GDM1 (cell line): ENCODE measurements at places on chromosomes 3 and 15.
A peak's percentile ranks its signal among the peaks of the same experiment; 100 is the strongest.

- no peak for DNase-seq
These were observed 10.0 kb upstream of the SEMA3B start for GRCh38 chr3:50258979-50259378.

DNA sequence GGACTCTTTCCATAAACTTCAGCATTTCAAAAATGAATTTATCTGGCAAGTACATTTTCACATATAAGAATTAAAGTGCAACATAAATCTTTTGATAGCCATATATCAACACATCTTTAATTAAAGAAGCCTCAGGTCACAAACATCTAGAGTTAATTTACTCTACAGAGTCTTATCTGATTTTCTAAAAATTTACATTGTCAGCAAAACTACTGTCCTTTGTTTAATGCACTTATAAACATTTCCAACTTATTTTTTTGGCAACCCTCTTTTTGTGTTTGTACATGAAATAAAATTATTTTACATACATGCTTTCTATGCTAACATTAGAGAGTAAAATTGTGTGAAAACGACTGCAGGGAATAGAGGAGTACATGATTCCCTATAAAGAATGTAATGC is 416.8 kb upstream of the ARL6 start:
- no peak for DNase-seq

- no peak for DNase-seq
These were observed 53.7 kb downstream of the GALK2 start for GRCh38 chr15:49223536-49224274.

DNA sequence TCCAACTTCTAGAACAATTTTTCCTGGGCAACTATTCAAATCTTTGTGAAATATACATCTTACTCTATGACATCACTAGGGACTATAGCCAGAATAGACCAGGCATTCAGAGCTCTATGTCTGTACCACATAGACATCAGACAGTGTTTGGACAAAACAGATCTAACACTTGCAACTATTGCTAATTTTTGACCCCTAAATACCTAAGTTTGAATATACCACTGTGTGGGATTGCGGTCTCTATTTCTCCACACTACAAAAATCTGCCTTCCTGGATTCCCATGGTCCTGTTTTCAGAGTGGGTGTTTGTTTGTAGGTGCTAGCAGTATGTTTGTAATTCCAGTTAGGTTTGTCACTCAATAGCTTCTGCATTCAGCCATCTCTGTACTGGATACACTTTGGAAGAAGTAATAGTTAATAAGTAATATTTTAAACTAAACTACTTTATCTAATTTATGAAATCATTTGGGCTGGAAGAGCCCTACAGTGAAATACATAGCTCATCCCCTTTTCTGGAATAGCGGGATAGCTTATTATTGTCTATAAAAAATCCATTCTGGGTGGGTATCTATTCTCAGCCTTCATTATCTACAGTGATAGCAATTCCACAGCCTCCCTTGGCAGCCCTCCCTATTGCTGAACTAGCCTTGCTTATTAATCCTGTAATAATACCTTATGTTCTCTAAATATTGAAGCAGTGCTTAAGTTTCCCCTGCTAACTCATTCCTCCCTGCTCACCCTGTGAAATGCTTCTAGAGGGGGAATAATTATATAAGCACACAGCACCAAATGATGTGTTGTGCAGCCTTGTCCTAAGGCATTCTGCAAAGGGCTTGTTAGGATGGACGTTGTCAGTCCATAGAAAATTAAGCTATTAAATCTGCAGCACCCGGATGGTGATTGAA is 49.4 kb downstream of the RBMS3 start:
- no peak for DNase-seq

GRCh38 chr15:43433165-43433564 is 59.8 kb downstream of the TP53BP1 start:
- DNase-seq = no peak

DNA sequence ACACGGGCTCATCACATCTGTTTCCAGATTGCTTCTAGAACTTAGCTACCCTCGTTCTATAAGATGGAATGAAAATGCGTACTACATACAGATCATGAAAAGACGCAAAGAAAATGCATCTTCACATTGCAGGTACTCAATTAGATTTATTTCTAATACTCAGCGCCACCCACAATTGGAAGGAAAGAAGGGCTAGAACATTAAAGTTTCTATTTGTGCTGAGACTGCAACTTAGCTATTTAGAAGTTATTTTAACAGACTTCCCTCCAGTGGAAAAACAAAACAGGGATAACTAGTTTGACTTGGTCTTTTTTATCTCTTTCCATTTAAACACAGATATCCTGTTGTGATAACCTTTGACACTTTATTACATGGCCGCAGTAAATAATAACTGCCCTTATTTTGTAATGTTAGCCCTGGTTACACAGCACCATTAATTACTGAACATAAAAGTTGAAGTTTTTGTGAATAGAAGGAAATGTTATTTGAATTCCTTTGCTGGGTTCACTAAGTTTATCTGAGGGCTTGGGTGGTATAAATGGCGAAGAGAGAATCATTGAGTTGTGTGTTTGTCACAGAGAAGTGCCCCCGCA is 86.9 kb upstream of the SLC25A26 start:
- no peak for DNase-seq

GRCh38 chr15:94306700-94307650 is 75.6 kb downstream of the MCTP2 start:
- DNase-seq = peak; percentile 24

DNA sequence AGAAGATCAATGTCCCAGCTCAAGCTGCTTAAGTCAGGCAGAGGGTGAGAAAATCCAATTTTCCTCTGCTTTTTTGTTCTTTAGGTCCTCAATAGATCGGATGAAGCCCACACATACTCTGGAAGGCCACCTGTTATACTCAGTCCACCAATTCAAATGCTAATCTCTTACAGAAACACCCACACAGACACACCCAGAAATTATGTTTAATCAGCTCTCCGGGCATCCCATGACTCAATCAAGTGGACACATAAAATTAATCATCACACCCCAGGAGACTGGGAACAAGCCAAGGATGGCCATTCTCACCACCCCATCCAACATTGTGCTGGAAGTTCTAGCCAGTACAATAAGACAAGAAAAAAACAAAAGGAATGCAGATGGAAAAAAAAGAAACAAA is 67.8 kb upstream of the SLC24A5 start:
- no peak for DNase-seq

- no peak for DNase-seq
These were observed 1.3 kb downstream of the PSMD2 start for GRCh38 chr3:184300378-184300720.

GRCh38 chr3:12796171-12797123 is at the start of gene CAND2:
Gene CAND2 (plus strand): TSS chr3:12796680. CDS start chr3:12796721, 41 bp downstream.
- DNase-seq = no peak

GRCh38 chr15:33098094-33099058 is 96.1 kb downstream of the FMN1 start:
- peak; percentile 13 for DNase-seq

DNA sequence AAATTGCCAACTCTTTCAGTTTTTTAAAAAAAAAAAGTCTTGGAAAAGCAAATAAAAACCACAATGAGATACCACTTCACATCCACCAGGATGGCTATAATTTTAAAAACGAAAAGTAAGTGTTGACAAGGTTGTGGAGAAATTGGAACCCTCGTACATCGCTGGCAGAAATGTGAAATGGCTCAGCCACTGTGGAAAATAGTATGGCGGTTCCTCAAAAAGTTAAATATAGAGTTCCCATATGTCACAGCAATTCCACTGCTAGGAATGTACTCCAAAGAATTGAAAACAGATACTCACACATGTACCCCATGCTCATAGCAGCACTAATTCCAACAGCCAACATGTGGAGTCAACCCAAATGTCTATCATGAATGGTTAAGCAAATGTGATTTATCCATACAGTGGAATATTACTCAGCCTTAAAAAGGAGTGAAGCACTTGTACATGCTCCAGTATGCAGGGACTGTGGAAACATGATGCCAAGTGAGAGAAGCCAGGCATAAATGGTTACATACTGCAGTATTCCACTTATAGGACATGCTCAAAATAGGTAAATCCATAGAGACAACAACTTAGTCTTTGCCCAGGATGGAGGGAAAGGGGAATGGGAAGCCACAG is 73.8 kb upstream of the PCSK6 start:
- no peak for DNase-seq

GRCh38 chr3:43764056-43764455 is 73.3 kb downstream of the ABHD5 start:
- no peak for DNase-seq

- DNase-seq = no peak
These were observed 148.8 kb upstream of the SLC6A11 start for GRCh38 chr3:10667269-10667668.

DNA sequence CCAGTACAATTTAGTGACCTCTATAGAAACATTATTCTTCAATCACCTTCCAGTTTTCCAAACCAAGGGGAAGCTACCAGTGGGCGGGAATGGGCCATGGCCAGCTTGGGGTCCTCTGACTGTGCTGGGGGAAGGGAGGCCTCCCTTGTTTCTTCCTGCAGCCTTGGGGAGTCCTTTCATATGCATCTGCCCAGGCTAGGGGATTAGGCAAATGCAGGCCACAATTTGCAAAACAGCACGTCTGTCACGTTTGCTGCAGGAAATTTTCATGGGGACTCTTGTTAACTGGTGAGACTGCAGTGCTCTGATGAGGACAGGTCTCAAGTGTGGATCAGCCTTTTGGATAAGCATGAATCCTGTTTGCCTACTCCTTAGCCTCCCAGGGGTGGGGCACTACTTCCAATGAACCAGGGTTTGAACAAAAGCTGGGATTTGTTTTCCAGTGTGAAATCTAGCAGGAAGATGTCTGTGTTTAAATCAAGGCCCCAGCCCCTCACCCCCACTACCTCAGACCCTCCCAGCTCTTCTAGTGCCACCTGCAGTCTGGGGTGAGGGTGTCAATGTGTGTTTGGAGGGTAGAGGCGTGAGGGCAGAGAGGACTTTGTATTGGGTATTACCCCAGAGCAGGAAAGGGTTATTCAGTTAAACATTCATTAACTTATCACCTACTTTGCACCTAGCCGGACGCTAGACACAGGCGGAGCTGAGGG is 219.9 kb downstream of the OPA1 start:
- no peak for DNase-seq

DNA sequence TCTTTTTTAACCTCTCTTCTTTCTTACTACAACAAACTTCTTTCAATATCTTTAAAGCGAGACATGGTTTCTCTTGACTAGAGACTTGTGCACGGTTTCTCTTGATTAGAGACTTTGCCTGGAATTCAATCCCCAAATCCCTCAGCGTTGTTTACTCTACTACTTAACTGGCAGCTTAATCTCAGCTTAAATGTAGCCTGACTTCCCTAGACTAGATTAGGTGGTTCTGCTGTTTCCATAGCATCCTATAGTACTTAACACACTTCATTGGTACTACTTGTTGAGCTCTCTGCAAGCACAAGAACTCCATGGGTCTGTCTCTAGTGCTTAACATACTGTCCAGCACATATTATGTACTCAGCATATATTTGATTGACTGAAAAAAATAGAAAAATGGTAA is 168.2 kb upstream of the GPR149 start:
- DNase-seq = no peak

DNA sequence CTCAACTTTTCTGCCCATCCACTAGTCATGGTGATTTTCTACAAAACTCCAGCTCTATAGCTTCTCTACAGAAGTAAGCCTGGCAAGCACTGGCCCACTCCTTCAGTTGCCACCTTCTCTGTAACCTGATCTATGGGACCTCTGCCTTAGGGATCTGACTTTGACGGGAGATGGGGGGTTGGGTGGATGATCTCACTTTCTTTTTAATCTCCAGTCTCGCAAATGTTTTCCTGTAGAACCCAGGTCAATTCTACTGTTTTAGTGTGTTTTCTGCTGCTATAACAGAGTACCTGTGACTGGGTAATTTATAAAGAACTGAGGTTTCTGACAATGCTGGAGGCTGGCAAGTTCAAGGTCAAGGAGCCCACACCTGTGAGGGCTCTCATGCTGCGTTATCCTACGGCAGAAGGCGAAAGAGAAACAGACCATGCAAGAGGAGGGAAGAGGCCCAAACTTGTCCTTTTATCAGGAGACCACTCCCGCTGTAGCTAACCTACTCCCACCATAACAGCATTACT is 189.9 kb upstream of the THRB start:
- no peak for DNase-seq

DNA sequence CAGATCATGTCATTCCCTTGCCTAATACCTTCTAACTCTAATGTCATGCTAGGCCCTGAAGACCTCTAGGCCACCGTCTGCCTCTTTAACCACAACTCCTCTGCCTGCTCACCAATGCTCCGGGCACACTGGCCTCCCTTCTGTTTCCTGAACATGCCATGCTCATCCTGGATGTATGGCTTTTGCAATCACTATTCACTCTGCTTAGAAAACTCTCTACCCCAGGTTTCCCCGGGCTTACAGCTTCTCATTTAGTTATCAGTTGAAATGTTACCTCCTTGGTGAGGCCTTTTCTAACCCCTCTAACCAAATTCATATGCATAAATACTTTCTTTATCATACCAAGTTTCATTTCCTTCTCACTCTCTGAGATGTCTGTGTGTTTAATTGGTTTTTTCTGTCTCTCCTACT is 727.8 kb upstream of the CFAP20DC start:
- no peak for DNase-seq

GRCh38 chr3:127370906-127371305 is 83.1 kb upstream of the PRR20G start:
- DNase-seq = peak; percentile 9

GRCh38 chr3:149462581-149463011 is 11.9 kb upstream of the TM4SF4 start:
- DNase-seq = no peak

DNA sequence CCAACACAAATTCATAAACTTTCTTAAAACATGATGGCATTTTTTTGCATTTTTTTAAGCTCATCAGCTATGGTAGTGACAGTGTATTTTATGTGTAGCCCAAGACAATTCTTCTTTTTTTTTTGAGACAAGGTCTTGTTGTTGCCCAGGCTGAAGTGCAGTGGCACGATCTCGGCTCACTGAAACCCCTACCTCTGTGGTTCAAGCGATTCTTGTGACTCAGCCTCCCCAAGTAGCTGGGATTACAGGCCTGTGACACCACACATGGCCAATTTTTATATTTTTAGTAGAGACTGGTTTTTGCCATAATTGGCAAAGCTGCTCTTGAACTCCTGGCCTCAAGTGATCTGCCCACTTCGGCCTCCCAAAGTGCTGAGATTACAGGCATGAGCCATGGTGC is 17.3 kb upstream of the USP50 start:
- DNase-seq = no peak

GRCh38 chr3:9976721-9977709 is 9.6 kb downstream of the EMC3 start:
- peak; percentile 76 for DNase-seq

DNA sequence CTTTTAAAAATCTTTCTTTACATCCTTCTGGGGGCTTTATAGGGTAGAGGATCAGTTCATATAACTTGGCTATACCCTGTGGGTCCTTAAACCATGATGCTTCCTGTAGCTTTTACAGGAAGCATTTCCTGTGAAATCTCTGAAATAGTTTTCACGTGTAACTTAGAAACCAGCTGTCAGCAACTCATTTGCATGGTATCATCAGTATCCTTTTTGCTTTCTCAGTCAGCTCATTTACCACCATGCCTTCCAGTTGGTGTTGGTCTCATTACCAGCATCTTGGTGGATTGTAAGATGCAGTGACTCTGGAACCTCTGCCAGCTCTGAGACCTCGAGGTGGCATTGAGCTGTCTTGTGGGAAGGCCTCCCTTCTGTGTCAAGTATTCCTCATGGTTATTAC is 96.7 kb upstream of the MYZAP start:
- DNase-seq = no peak

GRCh38 chr3:7249493-7250076 is 388.7 kb downstream of the GRM7 start:
- no peak for DNase-seq

GRCh38 chr15:67267951-67268941 is 13.7 kb downstream of the IQCH start:
- DNase-seq = no peak

GRCh38 chr3:77039606-77040171 is at the start of gene ROBO2:
Gene ROBO2 (plus strand): TSS chr3:77040099. CDS start chr3:77040786, 687 bp downstream.
- DNase-seq = peak; percentile 19
